ENCODE measurements at places on chromosomes 11 and 22.

DNA sequence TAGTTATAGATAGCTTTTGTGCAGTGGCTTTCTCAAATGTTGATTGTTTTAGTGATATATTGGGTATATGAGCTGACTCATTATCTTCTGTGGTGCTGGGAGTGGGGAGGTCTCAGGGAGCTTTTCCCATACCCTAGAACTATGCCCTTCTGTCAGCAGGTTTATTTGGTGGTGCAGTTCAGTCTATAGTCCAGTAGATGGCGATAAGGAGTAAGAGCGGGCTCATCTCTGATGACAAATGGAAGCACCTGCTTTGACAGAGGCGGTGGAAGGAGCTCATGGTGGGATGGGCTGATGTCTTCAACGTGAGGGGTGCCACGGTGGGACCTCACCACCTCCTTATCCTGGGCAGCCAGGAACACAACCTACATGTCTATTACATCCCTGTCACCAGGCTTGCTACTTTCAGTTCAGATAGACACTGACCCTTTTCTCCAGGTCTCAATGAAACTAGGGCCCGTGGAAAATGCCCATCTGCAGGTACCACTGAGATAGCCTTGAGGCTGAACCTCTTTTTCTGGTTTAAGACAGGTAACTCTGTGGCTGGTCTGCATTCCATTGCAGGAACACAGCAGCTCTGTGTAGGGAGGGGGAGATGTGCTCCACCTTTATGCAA lies 13.0 kb upstream of the OR6A2 start:
- DNase-seq = peak; percentile 16

GRCh38 chr22:26075251-26075650 lies 94.0 kb upstream of the SEZ6L start:
- no peak for DNase-seq

GRCh38 chr11:72013765-72014711 lies 15.3 kb downstream of the IL18BP start:
- DNase-seq = no peak

- no peak for DNase-seq
Observed at GRCh38 chr11:93844568-93844967, 5.8 kb downstream of the VSTM5 start.

GRCh38 chr11:24556693-24557092 lies 59.8 kb downstream of the LUZP2 start:
- DNase-seq = no peak

GRCh38 chr11:77396911-77397310 lies 77.0 kb downstream of the PAK1 start:
- no peak for DNase-seq

DNA sequence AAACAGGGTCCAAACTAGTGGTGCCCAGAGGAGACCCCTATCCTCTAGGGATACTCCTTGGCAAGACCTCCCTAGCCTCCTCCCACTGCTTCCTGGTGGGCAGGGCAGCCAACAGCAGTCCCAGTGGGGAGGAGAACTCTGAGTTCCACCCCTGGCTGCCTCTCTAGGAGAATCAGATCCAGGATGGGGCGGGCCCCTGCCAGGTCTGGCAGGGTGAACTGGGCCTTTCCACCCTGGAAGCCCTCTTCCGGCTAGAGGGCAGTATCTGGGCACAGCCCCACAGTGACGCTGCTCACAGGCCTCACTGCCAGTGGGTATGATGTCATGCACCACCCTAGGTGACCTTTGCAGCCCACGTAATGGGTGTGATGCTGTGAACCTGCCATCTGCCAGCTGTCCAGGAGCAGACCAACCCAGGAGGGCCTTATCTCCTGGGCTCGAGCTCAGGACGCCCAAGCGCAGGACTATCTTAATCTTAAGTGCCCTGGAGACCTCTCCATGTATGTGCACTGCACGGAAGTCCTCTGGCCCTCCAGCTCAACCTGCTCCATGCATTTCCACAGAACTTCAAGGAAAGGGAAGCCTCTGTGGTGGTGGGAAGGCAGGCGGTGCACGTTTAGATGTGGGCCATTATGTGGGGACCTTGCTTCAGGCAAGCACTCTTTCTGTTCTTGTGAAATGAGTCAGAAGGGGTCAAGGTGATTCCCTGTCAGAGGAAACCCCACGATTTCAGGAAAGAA lies 31.8 kb upstream of the FCHSD2 start:
- DNase-seq = no peak
